Prostate gland (tissue), 2 donors: ENCODE measurements at places on chromosomes 5 and 9.
A peak's percentile ranks its signal among the peaks of the same experiment; 100 is the strongest.

GRCh38 chr9:127479507-127480081, 28.3 kb downstream of the LRSAM1 start:
- DNase-seq: no peak

DNA sequence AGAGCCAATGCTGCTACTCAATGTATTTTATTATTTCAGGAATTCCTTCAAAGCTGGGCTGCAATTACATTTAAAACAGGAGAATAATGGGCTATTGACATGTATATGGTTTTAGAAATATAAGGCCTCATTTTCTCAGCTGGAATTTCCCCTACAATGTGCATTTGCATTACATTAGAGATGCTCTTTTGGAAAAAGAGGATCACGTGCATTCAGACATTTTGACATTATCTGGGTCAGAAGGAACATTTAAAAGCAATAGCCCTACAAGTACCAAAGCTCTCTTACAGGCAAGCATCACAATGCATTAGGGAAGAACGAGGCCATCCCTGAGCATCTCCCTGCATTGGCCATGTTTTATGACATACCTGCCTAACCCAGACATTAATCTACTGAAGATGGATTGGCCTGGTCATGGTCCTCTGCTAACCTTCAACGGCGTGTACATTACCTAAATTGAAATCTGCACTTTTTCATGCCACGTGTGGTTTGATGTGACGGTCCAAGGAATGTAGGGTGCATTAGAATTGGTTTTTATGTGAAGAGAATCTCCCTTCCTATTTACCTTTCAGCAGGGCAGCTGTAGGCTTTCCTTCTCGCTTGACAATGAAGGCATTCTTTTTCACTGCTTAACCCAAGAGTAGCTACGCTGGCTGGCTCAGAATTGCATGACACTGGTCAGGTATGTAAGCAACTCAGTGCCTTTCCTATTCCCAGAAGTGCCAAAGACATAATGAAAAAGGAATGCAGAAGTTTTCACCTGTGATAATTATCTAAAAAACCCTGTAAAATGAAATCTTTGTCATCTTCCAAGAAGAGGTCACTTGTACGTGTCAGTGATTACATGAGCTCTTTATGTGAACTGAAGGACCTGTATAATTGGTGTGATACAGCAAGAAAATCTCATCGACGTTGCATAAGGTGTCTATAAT, 212.3 kb upstream of the MPDZ start:
- DNase-seq: peak; percentile 56

DNA sequence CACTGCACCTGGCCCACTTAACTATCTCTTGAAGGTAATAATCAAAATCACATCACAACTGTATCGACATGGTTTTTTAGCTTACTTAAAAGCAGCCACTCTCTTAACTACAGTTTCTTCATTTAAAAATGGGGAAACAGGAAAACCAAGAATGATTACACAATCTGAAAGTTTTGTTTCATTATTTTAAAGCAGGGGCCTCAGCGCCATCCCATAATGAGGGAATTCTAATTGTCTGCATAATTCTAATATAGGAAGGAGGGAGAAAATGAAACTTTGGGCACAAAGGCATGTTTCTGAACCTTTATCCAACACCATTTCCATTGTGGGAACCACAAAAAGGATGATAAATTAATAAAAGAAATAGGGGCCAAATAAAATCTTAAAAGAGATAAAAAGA, 7.6 kb downstream of the HACD4 start:
- no peak for DNase-seq

- no peak for DNase-seq
These were observed 17.0 kb downstream of the PRRT1B start for GRCh38 chr9:131562032-131562959.

DNA sequence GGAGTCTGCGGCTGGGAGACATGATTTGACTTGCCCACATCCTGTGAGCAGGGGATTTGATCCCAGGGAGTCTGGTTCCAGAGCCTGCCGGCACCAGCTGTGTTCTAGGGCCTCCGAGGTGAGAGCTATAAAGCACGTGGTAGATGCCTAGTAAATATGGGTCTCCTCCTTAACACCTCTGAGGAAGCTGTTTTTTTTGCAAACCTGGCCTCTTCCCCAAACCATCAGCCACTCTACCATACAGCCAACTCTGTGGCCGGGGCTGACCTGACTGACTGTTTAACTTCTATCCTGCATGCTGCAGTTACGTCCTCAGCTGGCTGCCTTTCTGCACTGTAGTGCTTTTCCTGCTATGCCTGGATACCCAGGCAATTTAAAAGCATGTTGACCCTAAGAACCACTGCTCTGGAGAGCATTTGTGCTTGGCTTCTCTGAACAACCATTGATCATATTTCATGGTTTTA, 220.5 kb downstream of the SLIT3 start:
- no peak for DNase-seq

- no peak for DNase-seq
These were observed 114.0 kb downstream of the ADAMTS2 start for GRCh38 chr5:179231309-179231708.

DNA sequence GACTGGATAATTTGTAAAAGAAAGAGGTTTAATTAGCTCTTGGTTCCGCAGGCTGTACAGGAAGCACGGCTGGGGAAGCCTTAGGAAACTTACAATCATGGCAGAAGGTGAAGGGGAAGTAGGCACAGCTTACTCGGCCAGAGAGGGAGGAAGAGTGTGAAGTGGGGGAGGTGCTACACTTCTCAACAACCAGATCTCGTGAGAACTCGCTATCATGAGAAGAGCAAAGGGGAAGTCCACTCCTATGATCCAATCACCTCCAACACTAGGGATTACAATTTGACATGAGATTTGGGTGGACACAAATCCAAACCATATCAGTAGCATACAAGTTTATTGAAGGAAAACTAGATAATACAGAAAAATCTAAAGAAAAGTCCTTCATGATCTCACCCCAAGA, 39.9 kb downstream of the NEURL1B start:
- no peak for DNase-seq

- DNase-seq: no peak
These were observed 465.9 kb downstream of the CDH9 start for GRCh38 chr5:26572480-26572879.

- DNase-seq: no peak
These were observed 329.2 kb downstream of the TMEM232 start for GRCh38 chr5:110397281-110397680.

DNA sequence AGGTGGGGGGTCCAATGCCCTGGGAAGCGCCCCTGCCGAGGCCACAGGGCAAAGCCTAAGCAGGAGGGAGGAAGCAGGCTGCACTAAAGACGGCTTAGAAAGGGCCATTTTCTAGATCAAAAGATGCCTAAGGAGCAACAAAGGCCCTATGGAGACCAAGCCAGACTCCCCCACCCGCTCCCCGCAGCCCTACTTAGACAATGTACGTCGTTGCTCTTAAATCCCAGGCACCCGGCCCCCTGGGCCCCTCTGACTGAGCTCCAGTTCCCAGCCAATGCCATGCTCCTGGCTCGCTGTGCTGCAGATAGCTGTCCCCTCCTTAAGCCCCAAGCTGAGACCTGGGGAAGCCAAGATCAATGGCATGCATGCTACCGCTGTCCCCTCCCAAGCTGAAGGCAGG, 10.3 kb downstream of the IPPK start:
- no peak for DNase-seq

- DNase-seq: no peak
These were observed at the start of gene LHX3 for GRCh38 chr9:136204838-136205706. Gene LHX3 (minus strand): TSS chr9:136205128. CDS start chr9:136205012, 116 bp downstream.

DNA sequence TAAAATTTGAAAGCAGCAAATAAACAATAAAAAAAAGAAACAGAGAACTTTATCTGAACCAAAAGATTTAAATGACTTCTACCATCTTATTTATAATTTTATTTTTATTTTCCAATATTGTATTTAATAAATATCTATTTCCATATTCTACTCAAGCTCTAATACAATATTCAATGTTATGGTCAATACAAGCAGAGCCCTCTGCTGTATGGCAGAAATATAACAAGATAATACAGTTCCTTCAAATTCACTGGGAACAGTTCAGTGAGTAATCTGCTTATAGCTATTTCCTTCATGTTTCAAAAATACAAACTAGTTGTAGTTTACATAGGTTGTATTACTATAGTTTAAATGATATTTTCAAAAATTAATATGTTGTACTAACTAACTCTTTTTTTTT, 332.7 kb downstream of the PRDM9 start:
- no peak for DNase-seq
